ENCODE measurements at places on chromosomes 7 and 10.

GRCh38 chr7:50556247-50556991, 8.8 kb downstream of the DDC start:
- no peak for DNase-seq

- no peak for DNase-seq
These were observed 111.1 kb downstream of the CPED1 start for GRCh38 chr7:121099572-121099971.

- DNase-seq, result no peak
These were observed 34.6 kb downstream of the AMZ1 start for GRCh38 chr7:2722591-2722990.

DNA sequence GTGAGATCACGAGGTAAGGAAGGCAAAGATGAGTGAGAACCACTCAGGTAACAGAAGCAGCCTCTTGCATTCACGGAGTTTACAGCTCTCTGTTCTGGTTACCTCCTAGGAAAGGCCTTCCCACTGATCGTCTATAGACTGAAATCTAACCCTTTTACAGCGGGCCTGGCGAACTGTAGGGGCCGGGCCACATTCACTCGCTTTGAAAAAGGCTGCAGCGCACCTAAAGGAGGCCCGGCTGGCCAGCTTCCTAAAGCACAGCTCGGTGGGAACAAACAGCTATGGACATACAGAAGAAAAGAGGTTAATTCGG, 565 bp downstream of the ATP5MK start:
- no peak for DNase-seq

GRCh38 chr10:88130912-88131311, 267.5 kb downstream of the PTEN start:
- no peak for DNase-seq

DNA sequence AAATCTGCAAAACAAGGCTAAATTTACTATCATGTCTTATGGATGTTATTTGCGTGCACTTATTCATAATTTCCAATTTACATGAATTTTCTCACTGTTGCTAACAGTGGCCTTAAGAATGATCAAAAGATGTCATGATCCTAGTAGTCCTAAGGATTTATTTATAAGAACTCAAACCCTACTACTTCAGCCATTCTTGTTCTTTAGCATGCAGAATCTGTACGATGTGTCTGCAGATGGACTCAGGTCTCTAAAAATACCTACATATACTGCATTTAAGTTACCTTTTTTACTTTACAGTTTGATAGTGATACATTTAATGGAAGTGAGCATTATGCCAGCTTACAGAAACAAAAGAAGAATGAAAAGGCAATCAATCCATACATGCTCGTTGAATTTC, 91.2 kb downstream of the ZNF277 start:
- no peak for DNase-seq

GRCh38 chr7:135600226-135600625, 42.5 kb downstream of the NUP205 start:
- no peak for DNase-seq

GRCh38 chr10:123862421-123863182, 29.0 kb downstream of the CPXM2 start:
- DNase-seq, result no peak

GRCh38 chr7:96308253-96308949, 13.5 kb downstream of the SLC25A13 start:
- no peak for DNase-seq

DNA sequence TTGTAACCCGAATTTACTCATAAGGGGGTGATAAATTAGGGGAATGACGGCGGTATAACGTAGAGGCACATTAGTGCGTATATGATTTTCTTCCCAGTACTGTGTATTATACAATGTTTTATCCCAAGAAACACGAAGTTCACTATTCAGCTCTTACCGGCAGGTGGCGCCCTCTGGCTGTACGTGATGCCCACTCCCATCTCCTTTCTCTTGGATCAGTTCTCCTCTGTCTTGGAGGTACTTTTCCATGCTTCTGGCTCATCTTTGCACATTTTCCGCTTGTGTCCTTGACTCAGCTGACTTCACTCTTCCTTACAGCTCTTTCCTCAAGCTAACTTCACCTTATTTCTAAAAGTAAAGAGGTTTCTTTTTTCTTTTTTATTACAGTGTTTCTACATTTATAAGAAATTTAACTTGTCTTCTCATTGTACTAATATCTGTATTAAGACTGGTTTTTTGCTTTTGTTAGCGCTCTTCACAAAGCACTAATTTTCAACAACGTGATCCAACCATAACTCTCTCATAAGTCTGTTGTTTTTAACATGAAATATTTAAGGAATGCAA, 21.3 kb downstream of the TMEM176B start:
- DNase-seq, result peak; percentile 75

DNA sequence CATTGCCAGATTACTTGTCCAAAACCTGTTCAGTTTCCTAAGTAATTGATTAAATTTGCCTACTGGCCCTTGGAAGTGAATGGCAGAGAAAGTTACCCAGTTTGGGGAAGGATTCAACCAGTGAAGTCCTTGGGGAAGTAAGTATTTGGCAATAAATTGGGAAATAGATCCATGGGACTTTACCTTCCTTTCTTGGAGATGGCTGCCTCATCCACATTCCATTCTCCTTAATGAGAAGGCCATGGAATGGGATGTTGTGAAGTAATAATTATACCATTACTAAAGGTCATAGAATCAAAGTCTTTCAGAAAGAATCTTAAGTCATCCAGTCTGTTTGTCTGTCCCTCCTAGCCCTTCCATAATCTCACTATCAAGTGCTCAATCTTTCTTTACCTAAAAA, 4.5 kb upstream of the COPG2 start:
- no peak for DNase-seq

DNA sequence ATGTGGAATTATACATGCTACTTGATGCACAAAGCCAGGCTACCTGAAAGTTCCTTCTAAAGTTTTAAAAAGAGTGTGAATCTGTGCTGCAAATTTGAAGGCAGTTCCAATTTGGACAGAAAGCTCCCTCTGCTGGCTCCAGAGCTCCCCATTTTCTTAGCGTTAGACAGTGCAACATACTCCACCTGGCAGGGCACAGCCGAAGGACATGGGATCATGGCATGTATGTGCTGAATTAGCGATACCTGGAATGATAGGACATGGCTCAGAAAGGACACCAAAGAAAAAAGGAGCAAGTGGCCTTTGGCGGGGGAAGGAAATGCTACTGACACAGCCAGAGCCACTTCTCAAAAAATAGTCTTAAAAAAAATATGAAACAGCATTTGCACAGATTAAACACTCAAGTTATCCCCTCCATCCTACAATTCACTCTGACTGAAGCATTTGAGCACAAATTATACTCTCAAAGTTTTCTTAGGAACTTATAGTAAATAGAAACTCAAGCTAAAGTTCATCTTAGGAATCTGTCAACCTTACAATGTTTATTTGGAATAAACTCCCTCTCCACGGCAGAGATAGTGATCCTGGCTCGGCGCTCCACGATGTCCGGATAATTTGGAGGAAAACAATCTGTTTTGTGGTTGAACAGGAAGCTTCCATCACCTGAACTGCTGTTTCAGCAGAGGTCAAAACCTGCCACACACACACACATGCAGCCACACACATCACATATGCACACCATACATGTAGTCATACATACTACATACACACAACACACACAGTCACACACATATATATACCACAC, 80.0 kb downstream of the C7orf25 start:
- no peak for DNase-seq

DNA sequence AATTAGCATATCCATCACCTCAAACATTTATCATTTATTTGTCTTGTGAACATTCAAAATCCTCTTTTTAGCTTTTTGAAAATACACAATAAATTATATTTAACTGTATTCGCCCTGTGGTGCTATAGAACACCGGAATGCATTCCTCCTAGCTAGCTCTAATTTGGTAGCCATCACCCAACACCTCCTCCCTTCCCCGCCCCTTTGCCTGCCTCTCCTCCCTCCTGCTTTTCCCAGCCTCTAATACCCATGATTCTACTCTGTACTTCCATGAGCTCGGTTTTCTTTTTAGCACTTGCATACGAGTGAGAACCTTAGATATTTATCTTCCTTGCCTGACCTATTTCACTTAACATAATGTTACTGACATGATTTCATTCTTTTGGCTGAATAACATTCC, 80.1 kb downstream of the ANKRD26 start:
- no peak for DNase-seq

DNA sequence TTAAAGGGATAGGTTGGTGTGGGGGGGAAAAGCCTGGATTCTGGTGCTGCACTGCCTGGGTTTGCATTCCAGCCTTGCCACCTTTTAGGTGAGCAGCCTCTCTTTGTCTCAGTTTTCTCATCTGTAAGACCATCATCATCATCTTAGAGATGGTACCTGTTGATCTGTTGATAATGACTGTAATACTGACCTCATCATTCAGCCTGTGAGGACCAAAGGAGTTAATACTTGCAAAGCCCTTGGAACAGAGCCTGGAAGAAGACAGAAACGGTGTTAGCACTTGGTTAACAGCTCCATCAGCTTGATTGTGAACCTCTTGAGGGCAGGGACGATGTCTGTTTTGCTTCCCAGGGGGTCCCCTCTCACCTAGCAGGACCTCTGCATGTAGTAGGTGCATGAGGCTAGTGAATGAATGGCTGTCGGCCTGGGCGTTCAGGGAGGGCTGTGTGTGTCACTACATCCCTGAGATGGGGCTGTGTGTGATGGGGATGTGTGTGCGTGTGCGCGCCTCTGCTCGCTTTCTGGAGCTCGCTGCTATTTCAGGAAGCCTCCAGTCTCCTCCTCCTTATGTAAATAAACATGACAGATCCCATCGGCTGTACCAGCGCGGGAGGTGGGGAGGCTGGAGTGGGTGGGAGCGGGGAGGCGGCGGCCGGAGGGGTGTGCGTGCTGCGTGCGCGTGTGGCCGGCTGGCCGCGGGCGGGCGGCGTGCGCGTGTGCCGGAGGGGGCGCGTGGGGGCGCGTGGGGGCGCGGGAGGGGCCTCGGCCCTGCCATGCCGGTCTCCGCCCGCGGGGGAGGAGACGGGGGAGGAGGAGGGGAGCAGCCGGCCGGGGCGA, 61.2 kb downstream of the NEURL1 start:
- DNase-seq, result peak; percentile 16

GRCh38 chr10:27717224-27717623, 28.4 kb downstream of the MKX start:
- DNase-seq, result no peak

DNA sequence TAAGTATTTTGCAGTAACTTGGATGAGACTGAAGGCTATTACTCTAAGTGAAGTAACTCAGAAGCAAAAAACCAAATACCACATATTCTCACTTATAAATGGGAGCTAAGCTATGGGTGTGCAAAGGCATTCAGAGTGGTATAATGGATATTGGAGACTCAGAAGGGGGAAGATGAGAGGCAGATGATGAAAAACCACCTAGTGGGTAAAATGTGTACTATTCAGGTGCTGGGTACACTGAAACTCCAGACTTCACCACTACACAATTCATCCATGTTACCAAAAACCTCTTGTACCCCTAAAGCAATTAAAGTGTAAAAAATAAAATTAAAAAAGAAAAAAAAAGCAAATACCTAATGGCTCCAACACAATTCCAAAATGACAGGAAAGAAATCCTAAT, 351.7 kb downstream of the NXPH1 start:
- DNase-seq, result no peak

GRCh38 chr7:134362587-134363483, 46.1 kb upstream of the SLC35B4 start:
- no peak for DNase-seq

DNA sequence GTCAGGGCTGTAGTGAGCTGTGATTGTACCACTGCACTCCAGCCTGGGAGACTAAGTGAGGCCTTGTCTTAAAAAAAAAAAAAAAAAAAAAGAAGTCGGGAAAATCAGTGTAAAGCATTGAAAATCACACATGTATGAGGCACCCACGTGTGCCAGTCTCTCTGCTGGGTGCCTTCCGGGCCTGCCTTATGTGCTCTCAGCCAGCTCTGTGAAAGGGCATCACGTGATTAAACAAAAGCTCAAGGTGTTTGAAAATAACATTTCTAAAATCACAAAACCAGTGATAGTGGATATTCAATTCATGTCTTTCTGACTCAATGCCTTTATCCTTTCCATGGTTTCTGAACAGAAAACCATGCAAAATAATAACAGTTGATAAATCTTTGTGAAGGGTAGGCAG, 125.2 kb upstream of the PALS2 start:
- DNase-seq, result no peak

DNA sequence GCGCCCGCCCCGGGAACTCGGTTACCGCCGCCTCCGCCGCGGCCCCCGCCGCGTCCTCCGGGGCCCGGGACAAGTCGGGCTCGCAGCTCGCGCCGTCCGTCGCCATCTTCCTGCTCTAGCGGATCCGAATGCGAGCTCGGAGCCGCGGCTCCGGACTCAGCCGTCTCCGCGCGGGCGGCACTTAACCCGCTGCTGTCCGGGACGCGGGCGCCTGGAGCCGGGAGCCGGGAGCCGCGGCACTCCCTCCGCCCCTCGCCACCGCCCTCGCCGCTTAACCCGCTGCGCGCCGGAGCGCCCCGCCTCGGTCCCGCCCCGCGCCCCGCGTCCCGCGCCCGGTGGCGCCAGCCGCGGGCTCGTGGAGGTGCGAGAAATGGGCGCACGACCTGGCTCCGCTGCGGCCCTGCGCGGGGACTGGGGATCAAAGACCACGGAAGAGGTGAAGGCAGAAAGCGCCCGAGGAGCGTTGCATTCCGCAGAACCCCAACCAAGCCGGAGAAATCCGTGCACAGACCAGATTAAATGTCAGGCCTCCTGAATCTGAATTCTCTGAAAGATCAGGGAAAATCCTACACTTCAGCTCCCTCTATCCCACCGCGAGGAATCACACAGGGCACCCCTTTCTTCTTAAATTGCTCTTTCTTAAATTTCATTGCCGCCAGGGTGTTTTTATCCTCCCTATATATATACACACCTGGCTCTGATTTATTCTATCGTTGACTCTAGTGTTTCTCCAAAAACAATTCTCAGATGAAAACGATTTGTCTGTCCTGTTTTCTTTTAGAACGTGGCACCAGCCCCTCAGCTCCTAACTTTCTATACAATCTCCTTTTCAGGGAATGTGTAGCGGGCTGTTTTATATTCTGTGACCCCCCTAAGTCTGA, at the start of gene CTTNBP2:
Gene CTTNBP2, minus strand, starts transcription at position 132 of the 881 bp plus-strand sequence. Its CDS starts 26 bp downstream, at position 106.
- DNase-seq, result no peak

- DNase-seq, result no peak
These were observed 197.5 kb upstream of the KMT2E start for GRCh38 chr7:104816537-104816936.

- DNase-seq, result no peak
These were observed 122.2 kb upstream of the MGMT start for GRCh38 chr10:129344731-129345355.

- no peak for DNase-seq
These were observed 18.6 kb upstream of the ADRB1 start for GRCh38 chr10:114024876-114025610.

DNA sequence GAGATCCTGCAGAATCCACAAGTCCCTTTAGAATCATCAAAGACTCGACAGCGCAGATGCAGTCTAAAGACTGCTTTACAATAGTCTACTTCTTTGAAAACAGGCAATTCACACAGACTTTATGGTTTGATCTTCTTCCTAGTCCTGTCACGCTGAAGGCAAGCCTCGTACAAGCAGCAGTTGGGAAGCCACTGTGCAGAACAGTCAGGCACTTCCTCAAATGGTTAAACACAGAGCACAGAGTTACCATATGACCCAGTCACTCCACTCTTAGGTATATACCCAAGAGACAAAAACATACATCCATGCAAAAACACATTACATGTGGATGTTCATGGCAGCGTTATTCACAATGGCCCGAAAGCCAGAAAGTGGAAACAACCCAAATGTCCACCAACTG, 41.4 kb downstream of the LRRC20 start:
- no peak for DNase-seq

All from stimulated activated CD4-positive, alpha-beta T cell treated with anti-CD3 and anti-CD28 coated beads, Interleukin-4, amount 100 ng/mL, for 1 hour (primary cell).